ENCODE measurements at places on chromosomes 3 and 15.

GRCh38 chr15:88480981-88481380, 13.5 kb downstream of the MRPS11 start:
- peaks cover 3% of the 10 kb centered on the region for H3K4me1 ChIP-seq
- peaks cover 10% of the 10 kb centered on the region for H3K36me3 ChIP-seq
- DNase-seq = no peak

GRCh38 chr3:150014782-150015181, 44.1 kb upstream of the PFN2 start:
- no peak overlapping the region for H3K4me3 ChIP-seq
- no peaks in the 10 kb centered on the region for H3K4me1 ChIP-seq
- H3K27ac ChIP-seq = no peak overlapping the region
- H3K27me3 ChIP-seq = no peaks in the 10 kb centered on the region

- H3K27ac ChIP-seq = no peak overlapping the region
- H3K4me1 ChIP-seq = no peaks in the 10 kb centered on the region
- H3K4me3 ChIP-seq = no peak overlapping the region
- H3K36me3 ChIP-seq = peaks cover 22% of the 10 kb centered on the region
- no peak for DNase-seq
Observed at GRCh38 chr3:100368441-100368840, 32.4 kb downstream of the TOMM70 start.

DNA sequence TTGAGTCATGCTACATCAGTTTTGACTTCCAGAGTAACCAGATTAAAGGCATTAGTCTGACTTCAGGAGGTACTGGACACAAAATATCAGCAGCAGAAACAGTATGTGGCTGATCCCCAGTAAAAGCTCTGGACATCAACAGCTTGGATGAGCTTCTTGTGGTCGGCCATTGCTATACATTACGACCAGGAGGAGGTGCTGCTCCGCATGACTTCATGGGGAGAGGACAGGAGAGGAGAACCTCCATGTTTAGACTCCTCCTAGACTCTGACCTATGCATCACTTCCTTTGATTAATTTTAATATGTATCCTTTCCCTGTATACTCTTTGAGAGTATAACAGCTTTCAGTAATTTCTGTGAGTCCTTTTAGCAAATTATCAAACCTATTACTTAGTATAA, 285.6 kb upstream of the ARHGEF26 start:
- H3K27ac ChIP-seq = no peak overlapping the region
- no peaks in the 10 kb centered on the region for H3K27me3 ChIP-seq
- H3K4me3 ChIP-seq = no peak overlapping the region
- no peaks in the 10 kb centered on the region for H3K36me3 ChIP-seq
- no peak for DNase-seq
- no peaks in the 10 kb centered on the region for H3K4me1 ChIP-seq

DNA sequence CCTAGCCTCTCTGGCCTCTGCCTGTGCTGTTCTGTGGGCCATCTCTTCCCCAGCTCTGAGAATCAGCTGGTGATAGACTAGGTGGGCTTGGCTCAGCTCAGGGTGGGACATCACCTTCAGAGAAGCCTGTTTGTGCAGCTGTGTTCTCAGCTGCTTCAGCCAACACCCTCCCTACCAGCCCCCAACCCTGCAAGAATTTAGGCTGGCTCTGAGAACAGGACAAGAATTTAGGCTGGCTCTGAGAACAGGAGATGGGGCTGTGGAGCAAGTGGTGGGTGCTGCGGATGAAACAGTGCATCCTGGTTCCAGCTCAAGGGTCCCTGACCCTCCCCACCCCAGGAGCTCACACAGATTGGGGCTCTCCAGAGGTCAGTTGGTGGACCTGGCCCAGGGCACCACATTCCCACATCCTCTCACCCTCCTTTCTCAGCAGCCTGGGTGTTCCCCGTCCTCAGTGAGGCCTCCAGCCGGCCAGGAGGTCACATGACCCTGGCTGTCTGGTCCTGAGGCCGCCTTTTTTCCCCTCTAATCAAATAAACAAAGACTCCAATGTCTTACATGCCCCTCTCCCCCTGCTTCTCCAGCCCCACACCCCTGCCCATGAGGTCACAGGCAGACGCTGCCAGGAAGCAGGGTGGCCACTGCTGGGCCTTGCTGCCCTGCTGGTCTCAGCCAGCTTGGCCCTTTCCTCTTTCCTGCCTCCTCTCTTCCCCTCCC, 14.9 kb downstream of the PLEKHO2 start:
- DNase-seq = peak; percentile 64
- H3K27me3 ChIP-seq = no peaks in the 10 kb centered on the region
- peak overlapping the region; percentile 58 for H3K27ac ChIP-seq
- H3K4me1 ChIP-seq = peaks cover 16% of the 10 kb centered on the region
- no peaks in the 10 kb centered on the region for H3K36me3 ChIP-seq
- no peak overlapping the region for H3K4me3 ChIP-seq

DNA sequence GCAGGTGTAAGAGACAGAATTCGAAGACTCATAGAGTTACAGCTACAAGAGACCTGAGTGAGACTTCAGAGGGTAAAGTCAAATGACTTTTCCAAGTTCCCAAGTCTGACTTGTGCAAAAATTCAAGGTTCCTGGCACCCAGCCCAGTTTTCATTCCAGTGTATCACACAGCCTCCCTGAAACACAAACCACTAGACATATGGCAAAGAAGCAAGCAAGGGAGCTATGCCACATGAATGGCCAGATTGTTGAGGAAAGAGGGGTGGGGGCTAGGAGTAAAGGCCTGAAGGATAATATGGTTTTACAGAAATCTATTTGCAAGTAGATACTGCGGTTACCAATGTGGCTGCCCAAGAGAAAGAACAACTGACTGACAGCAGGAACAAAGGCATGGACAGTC, 301.2 kb downstream of the MECOM start:
- no peak overlapping the region for H3K4me3 ChIP-seq
- H3K36me3 ChIP-seq = no peaks in the 10 kb centered on the region
- no peak overlapping the region for H3K27ac ChIP-seq
- no peaks in the 10 kb centered on the region for H3K27me3 ChIP-seq

- H3K36me3 ChIP-seq = peaks cover 3% of the 10 kb centered on the region
- H3K27ac ChIP-seq = no peak overlapping the region
- H3K4me3 ChIP-seq = no peak overlapping the region
- no peak for DNase-seq
Observed at GRCh38 chr3:58414538-58415197, 19.0 kb downstream of the PDHB start.

- DNase-seq = no peak
- no peaks in the 10 kb centered on the region for H3K27me3 ChIP-seq
- H3K27ac ChIP-seq = no peak overlapping the region
- no peaks in the 10 kb centered on the region for H3K36me3 ChIP-seq
- H3K4me1 ChIP-seq = no peaks in the 10 kb centered on the region
Observed at GRCh38 chr15:97078591-97078990, 748.1 kb downstream of the NR2F2 start.

DNA sequence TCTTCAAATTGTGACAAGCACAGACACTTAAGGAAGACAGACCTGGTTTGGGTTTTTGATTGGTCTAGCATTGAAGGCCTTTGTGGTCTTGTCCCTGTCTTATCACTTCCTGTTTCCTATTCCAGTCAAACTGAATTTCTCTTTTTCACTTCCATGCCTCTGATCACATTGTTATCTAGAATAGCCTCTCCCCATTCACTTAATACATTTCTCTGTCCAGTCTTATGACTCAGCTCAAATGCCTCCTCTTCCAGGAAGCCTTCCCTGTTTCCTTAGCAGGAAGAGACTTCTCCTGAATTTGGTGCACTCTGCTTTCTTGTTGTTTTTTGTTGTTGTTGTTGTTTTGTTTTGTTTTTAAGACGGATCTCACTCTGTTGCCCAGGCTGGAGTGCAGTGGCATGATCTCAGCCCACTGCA, 45.5 kb downstream of the LIMD1 start:
- H3K4me1 ChIP-seq = peaks cover 41% of the 10 kb centered on the region
- H3K4me3 ChIP-seq = no peak overlapping the region
- H3K36me3 ChIP-seq = peaks cover 16% of the 10 kb centered on the region

- DNase-seq = no peak
- no peak overlapping the region for H3K27ac ChIP-seq
- H3K4me1 ChIP-seq = no peaks in the 10 kb centered on the region
- no peaks in the 10 kb centered on the region for H3K27me3 ChIP-seq
Observed at GRCh38 chr3:162721736-162722135, 1225.1 kb downstream of the OTOL1 start.

DNA sequence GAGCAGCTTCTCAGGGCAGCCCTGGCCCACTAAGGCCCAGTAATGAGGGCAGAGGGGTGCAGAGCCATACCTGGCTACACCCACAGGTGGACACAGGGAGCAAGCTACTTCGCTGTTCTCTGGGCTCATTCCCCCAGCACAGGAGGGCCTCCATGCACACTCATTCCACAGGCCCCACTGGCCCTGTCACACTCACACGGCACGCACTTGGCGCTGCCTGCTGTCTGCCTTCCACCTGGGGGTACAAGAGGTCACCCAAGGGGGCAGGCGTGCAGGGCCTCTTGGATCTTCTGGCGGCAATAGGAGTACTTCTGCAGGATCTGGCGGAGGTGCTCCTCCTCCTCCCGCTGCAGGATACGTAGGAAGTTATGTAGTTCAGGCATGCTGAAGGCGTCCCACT, 2.3 kb upstream of the TUSC2 start:
- DNase-seq = peak; percentile 54
- no peaks in the 10 kb centered on the region for H3K27me3 ChIP-seq
- H3K4me3 ChIP-seq = no peak overlapping the region
- H3K4me1 ChIP-seq = peaks cover 36% of the 10 kb centered on the region
- peaks cover 55% of the 10 kb centered on the region for H3K36me3 ChIP-seq

DNA sequence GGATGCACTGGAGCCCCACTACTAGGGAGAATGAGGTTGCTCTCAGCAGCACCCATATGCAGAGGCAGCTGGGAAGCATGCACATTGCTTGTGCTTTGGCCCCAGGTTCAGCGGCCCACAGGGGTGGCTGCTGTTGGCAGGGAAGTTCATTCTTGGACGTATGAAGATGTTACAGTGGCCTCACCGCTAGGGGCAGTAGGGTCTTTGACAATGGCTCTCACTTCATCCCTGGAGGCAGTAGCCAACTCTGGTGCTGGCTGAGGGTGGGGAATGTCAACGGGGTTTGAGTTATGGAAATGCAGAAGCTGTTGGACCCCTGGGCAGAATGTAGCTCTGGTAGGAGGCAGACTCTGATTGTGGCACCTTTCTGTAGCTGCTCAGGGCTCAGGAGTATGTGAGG, 279.9 kb downstream of the SCAPER start:
- peaks cover 17% of the 10 kb centered on the region for H3K36me3 ChIP-seq
- H3K27ac ChIP-seq = no peak overlapping the region
- H3K4me1 ChIP-seq = no peaks in the 10 kb centered on the region
- DNase-seq = no peak
- H3K4me3 ChIP-seq = no peak overlapping the region

- H3K27me3 ChIP-seq = no peaks in the 10 kb centered on the region
- peaks cover 3% of the 10 kb centered on the region for H3K4me1 ChIP-seq
- no peak overlapping the region for H3K4me3 ChIP-seq
- peaks cover 50% of the 10 kb centered on the region for H3K36me3 ChIP-seq
Observed at GRCh38 chr3:126005951-126006350, 37.0 kb downstream of the ROPN1B start.

- peak overlapping the region; percentile 61 for H3K4me3 ChIP-seq
- H3K27ac ChIP-seq = no peak overlapping the region
- H3K36me3 ChIP-seq = no peaks in the 10 kb centered on the region
- H3K4me1 ChIP-seq = no peaks in the 10 kb centered on the region
- H3K27me3 ChIP-seq = peaks cover 14% of the 10 kb centered on the region
Observed at GRCh38 chr15:92393980-92394308, 263 bp downstream of the ST8SIA2 start.

DNA sequence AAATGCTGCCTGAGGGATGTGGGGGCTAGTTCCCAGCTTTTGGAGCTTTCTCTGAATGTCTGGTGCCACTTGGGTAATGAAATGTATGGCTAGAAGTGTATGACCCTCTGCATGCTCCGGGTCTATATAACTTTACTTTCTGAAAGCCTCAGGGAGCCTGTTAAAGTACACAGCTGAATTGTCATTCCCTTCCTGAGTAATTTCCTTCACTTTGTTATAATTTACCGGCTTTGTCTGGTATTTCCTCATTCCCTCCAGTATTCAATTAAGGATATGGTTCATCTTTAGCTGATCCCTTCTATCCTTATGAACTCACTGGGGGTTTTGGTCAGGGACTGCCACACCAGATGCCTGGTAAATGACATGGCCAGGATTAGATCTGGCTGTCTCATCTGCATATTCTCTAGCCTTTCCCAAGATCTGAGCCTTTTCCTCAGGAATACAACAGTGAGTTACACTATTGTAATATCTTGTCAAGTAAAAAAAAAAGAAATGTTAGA, 620.3 kb downstream of the ZPLD1 start:
- H3K36me3 ChIP-seq = no peaks in the 10 kb centered on the region
- H3K4me1 ChIP-seq = no peaks in the 10 kb centered on the region
- DNase-seq = no peak
- H3K27ac ChIP-seq = no peak overlapping the region

GRCh38 chr3:188345223-188345622, 191.3 kb downstream of the LPP start:
- no peak overlapping the region for H3K4me3 ChIP-seq
- H3K36me3 ChIP-seq = no peaks in the 10 kb centered on the region
- no peak for DNase-seq
- H3K27ac ChIP-seq = peak overlapping the region; percentile 91
- peaks cover 61% of the 10 kb centered on the region for H3K4me1 ChIP-seq

- H3K4me3 ChIP-seq = no peak overlapping the region
- no peak for DNase-seq
- no peaks in the 10 kb centered on the region for H3K4me1 ChIP-seq
- peaks cover 81% of the 10 kb centered on the region for H3K36me3 ChIP-seq
- no peak overlapping the region for H3K27ac ChIP-seq
Observed at GRCh38 chr15:33860754-33861153, 107.5 kb upstream of the CHRM5 start.

DNA sequence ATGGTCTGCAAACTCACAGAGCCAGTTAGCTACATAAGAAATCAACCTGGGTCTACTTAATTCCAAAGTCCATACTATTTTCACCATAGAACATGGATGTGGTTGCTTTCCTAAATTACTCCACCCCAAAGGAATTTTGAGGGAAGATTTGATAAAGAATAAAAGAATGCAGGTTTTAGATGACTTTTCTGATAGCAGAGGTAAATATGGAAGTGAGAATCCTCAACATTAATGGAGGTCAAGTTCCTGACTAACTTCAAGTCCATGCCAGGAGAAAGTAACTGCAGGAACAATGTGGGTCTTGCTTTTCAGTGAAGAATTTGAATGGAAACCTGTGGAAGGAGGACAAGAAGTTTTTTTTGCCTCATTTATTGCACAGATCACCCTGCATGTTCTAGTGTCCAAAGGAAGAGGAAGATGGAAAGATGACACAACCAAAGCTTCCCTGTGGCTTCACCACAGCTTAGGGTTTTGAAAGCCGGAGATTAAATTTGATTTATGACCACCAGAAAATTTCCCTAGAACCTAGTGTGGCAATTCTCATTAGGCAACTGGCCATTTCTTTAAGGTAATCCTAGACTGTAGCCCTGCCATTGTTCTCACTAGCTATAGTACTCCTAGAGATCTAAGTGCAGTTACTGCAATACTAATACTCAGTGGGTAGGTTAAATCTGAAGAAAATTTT, 429.7 kb downstream of the RAP2B start:
- no peak overlapping the region for H3K27ac ChIP-seq
- H3K4me3 ChIP-seq = no peak overlapping the region
- no peaks in the 10 kb centered on the region for H3K27me3 ChIP-seq

GRCh38 chr3:69724722-69725435, 14.4 kb upstream of the MITF start:
- peaks cover 17% of the 10 kb centered on the region for H3K4me1 ChIP-seq
- no peak for DNase-seq
- peak overlapping the region; percentile 38 for H3K27ac ChIP-seq
- no peak overlapping the region for H3K4me3 ChIP-seq

GRCh38 chr15:62896969-62897486, 145.5 kb upstream of the TPM1 start:
- peak overlapping the region; percentile 43 for H3K4me3 ChIP-seq
- peaks cover 54% of the 10 kb centered on the region for H3K4me1 ChIP-seq
- H3K36me3 ChIP-seq = no peaks in the 10 kb centered on the region
- peak; percentile 91 for DNase-seq
- H3K27me3 ChIP-seq = no peaks in the 10 kb centered on the region

- H3K4me3 ChIP-seq = no peak overlapping the region
- H3K27me3 ChIP-seq = no peaks in the 10 kb centered on the region
- no peaks in the 10 kb centered on the region for H3K4me1 ChIP-seq
- no peak for DNase-seq
Observed at GRCh38 chr3:157204880-157205279, 44.9 kb upstream of the CCNL1 start.
